ENCODE measurements at places on chromosomes 12 and 14. TPM values are rescaled to one million over a fixed set of nuclear protein-coding genes. Genes with fewer than 3 reads are reported as not detected.

The OR6C2 gene
- not detected for total RNA-seq

DNA sequence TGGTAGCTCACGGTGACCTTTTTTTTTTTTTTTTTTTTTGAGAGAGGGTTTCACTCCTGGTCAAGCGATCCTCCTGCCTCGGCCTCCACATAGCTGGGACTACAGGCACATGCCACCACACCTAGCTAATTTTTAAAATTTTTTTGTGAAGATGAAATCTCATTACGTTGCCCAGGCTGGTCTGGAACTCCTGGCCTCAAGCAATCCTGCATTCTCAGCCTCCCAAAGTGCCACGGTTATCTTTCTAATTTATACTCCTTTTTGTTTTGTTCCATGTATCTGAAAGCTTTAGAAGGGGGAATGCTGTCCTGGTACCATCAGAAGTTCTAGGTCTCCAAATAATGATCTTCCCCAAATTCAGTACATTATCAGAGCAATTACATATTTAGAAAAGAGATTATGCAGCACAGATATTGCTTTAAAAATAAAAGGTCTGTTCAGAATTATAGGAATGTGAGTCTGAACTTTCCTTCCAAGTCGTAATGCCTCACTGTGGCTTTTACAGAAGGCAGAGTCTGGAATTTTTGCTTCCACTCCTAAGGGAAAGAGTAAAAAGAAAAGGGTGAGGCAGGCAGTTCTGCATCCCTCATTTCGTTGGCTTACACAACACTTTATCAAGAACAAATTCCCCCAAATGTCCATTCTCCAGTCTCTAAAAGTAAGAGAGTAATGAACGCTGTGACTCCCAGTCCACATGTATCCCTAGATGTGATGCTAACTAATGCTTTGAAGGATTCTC, 73.0 kb downstream of the GCH1 start:
- DNase-seq: no peak

- DNase-seq: no peak
These were observed 24.5 kb downstream of the ERG28 start for GRCh38 chr14:75636100-75636692.

DNA sequence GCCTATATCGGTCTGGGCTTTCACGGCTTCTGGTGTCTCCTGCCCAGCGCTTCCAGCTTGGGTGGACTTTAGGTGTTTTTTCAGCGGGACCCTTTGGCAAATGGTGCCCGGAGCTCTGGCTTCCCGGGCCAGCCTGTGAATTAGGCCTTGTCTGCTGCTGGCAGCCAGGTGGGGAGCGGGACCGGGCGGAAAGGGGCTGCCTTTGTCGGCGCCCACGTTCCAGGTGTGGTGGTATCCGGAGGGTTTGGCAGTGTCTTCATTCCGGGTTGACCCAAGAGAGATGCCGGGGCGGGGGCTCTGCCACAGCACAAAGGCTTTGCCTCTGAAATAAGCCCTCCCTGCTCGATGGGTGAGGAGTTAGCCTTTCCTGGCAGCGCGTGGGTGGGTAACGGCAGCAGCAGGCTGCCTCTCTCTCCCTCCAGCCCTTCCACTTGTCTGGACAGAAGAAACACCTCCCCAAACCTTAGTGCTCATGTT, 9.5 kb downstream of the RFLNA start:
- no peak for DNase-seq

DNA sequence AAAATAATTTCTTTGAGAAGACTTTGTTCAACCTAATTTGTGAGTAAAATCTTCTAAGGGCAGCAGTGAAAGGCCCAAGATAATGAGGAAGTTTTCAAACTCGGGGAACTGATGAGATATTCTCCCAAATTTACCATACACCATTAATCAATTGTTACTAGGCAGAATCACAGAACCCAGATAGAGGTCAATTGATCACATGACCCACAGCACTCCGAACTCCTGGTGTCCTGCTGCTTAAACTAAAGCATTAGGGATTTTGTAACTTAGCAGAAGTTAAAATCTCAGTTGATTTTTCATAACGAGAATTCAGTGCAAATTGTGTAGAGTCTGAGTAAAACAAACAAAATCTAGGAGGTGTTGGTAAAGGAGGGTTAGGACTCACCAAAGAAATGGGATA, 207.8 kb downstream of the C12orf42 start:
- no peak for DNase-seq

- DNase-seq: no peak
These were observed 240.9 kb downstream of the TMEM121 start for GRCh38 chr14:105767315-105767714.
